ENCODE measurements at places on chromosomes 4 and X.

DNA sequence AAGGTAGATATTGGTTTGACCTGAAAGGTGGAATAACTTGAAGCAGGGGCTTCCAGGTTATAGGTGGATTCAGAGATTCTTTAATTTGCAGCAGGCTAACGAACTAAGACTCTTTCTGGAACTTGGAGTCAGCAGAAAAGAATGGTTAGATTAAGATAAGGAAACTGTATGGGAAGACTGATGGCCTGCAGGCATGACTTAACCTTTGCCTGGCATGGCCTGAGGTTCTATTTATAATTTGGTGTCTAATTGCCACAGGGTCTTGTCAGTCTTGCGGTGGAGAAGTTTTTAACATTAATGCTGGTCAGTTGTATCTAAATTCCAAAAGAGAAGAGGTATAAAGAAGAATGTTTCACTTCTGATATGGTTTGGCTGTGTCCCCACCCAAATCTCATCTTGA is 110.3 kb upstream of the VCX3A start:
- DNase-seq: no peak

- no peak for DNase-seq
Measured at GRCh38 chr4:40199179-40199670, 2.4 kb downstream of the RHOH start.

- no peak for DNase-seq
Measured at GRCh38 chr4:152159773-152160172, 376.1 kb downstream of the FBXW7 start.

- no peak for DNase-seq
Measured at GRCh38 chr4:175540732-175541131, 271.3 kb downstream of the GPM6A start.

GRCh38 chr4:86560447-86560846 is 33.7 kb upstream of the PTPN13 start:
- no peak for DNase-seq

DNA sequence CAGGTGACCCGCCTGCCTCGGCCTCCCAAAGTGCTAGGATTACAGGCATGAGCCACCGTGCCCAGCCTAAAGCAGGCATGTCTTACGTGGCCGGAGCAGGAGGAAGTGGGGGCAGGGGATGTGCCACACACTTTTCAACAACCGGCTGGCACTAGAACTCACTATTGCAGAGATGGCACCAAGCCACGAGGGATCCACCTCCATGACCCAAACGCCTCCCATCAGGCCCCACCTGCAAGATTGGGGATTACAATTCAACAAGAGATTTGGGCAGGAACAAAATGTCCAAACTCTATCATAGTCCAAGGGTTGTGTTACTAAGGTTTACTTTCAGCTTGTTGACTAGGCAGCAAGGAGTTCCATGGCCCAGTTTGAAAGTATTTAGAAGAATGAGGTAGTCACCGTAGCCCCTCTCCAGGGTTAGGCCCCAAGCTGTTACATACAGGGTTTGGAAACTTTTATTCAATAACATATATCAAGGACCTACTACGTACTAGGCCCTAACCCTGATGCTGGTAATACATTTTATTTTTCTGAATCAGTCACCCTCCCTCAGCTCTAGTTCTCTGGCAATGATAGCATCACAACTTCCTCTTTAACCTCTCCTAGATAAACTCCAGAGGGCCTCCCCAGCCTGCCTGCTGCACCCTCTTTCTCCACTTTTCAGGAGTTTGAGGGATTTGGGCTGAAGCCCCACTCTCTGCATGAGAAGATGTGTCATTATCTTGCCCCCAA is 18.0 kb upstream of the TBC1D14 start:
- no peak for DNase-seq

- no peak for DNase-seq
Measured at GRCh38 chrX:123267220-123267619, 83.1 kb downstream of the GRIA3 start.

DNA sequence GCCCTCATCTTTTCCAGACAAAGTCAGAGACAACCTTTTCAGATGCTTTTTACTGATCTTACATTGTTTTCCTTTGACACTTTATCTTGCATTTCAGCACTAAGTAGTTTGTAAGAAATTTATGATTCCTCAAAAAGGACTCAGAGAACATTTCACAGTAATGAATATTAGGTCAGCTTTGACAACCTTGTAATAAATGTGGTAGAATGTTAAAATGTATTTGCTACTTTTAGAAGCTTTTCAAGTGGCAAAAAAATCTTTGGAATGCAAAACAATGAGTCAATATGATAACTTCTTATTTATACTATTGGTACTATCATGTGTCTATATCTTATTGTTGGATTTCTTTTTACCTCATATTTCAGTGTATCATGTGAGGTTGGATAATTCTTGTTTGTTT is 146.2 kb upstream of the FAT4 start:
- no peak for DNase-seq

DNA sequence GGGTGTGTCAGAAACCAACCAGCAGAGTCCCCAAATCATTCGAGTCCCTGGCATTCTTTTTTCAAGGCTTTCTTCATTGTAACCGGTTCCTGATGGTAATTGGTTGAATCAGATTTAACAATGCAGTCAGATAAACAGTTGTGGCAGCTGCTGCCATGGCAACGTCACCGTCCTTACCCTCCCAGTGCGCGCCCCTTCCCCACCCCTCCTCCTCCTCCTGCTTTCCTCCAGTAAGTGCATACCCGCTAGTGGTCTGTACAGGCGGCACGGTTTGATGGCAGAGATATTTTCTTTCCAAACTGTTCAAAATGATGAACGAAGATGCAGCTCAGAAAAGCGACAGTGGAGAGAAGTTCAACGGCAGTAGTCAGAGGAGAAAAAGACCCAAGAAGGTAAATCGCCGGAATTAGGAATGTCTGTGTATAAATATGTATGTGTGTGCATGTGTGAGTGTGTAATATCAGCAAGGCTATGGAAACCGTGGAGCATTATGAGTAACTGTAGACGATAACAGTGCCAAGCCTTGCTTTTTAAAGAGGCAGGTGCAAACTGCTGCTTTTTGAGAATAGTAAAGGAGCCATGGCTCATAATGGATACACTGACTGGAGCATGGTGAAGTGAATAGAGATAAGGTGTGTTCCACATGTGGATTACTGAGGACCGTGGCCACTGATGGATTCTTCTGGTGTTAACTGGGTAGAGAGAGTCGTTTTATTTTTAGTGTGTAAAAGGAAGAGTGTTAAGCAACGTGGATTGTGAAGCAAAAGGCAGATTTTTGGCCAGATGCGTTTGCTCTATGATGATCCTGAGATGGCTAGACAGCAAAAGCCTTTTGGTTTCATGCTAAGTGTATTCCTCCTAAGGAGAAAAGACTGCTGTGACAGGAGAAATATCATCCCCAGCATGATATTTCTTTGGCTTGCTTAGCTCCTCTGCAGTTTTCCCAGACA is at the start of gene ANK2:
Gene ANK2 (plus strand): TSS at position 233 of the 950 bp plus-strand sequence. CDS start 76 bp downstream, at position 309.
- DNase-seq: no peak

GRCh38 chr4:136526517-136526916 is 1005.8 kb downstream of the PCDH18 start:
- no peak for DNase-seq

- no peak for DNase-seq
Measured at GRCh38 chrX:131262738-131263679, 26.1 kb downstream of the IGSF1 start.

DNA sequence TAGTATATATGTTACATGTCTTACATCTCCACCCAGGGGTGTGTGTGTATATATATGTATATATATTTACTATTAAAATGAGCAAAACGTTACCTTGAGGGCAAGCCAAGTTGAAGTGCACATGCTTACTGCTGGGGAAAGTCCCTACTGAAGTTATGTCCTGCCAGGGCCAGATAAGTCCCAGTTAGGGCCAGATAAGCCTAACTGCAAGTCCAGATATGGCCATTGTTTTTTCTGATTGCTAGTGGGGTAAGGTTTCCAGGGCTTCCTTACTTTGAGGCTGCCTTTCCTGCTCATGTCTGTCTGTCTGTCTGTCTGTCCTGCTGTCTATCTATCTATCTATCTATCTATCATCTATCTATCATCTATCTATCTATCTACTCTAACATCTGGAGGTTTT is 19.3 kb upstream of the ZNF81 start:
- DNase-seq: no peak

- no peak for DNase-seq
Measured at GRCh38 chrX:102765809-102766208, 45.3 kb downstream of the GPRASP3 start.

DNA sequence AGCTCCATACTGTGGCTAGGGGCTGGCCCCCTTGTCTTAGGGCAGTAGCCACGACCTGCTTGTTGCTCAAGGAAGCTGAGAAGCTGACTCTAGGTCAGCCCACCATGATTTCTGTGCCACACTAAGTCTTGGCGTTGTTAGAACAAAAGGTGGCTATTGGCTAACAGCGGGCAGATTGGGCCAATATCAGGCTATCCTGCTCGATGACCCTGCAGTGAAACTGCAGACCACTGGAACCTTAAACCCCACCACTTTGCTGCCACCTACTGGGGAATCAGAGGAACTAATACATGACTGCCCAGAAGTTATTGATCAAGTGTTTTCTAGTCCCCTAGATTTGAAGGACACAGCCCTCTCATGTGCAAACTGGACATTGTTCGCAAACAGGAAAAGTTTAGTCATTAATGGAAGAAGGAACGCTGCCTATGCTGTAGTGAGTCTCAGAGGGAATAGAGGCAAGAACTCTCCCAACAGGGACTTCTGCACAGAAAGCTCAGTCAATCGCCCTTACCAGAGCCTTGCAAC is 17.0 kb upstream of the PAPSS1 start:
- DNase-seq: peak; percentile 15

- DNase-seq: no peak
Measured at GRCh38 chr4:25847329-25847728, 15.5 kb downstream of the SEL1L3 start.

DNA sequence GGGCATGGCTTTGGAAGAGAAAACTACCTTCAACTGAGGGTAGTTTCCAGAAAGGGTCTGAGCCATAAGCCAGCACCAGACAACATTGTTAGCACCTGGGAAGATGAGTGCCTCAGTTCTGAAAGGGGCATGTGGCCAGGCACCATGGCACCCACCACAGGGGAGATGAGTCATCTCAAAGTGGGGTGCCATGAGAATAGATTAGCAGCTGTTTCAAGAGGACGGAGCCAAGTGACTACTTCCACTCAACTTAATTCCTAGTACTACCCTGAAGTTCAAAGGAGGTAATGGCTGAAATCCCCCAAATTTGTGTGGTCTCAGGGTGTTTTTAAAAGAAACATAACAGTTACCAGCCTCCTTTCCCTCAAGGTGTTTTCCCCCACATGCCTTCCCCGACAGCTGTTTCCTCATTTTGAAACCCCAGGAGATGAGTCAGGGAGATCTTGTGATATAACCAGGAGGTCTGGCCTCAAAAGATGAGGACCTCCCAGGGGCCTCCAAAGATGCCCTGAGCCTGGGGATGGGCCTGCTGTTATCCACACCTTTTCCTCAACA is 27.8 kb upstream of the FTHL17 start:
- DNase-seq: no peak

GRCh38 chrX:43436517-43436916 is 219.6 kb upstream of the MAOA start:
- DNase-seq: no peak

DNA sequence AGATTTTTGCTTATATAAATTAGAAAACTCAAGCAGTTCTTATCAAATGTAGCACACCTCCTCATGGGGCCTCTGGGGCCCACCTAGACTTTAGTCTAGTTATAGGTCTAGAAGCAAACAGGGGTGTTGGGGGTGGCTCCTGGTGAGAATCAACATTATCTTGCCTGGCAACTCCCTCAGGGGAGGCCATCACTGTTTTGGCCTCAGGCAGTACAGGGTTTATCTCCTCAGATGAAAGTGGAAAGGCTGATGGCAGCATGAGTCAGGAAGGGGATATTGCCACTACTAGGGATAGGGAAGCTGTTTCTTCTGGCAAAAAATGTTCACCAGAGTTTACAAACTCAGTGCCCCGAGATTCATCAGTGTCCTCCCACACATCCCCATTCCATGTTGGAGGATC is 232.4 kb upstream of the BMP3 start:
- no peak for DNase-seq

GRCh38 chr4:184807256-184807655 is 18.5 kb downstream of the ACSL1 start:
- no peak for DNase-seq

- no peak for DNase-seq
Measured at GRCh38 chr4:10942156-10942555, 257.6 kb upstream of the CLNK start.

- peak; percentile 6 for DNase-seq
Measured at GRCh38 chrX:103211012-103211715, 3.7 kb upstream of the BEX4 start.

DNA sequence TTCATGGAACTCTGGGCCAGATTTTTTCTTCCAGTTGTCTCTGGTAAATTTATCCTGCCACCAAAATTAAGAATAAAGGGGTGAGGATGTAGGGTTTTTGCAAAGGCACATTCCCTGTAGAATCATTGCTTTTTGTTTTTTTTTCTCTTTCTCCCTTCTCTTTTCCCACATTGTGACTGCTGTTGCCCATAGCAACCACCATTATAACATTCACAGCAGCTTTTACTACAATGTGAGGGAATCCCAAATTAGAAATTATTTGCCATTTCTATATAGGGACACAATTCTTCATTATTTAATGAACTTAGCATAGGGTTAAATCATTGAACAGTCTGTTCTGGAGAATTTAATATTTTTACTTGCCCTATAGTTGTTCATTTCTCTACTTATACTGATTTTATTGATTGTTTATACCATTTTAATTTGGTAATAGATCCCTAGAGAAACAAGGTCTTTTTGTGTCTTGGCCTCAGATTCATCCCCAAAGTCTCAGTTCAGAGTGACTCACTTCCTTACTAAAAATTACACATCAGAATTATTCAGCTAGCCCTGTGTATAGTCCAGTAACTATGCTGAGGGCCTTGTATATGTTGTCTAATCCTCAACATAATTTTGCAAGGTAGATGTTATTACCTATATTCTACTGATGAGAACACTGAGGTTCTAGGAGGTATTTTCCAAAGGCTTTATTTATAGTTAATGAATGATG is 80.8 kb upstream of the ANK2 start:
- no peak for DNase-seq

DNA sequence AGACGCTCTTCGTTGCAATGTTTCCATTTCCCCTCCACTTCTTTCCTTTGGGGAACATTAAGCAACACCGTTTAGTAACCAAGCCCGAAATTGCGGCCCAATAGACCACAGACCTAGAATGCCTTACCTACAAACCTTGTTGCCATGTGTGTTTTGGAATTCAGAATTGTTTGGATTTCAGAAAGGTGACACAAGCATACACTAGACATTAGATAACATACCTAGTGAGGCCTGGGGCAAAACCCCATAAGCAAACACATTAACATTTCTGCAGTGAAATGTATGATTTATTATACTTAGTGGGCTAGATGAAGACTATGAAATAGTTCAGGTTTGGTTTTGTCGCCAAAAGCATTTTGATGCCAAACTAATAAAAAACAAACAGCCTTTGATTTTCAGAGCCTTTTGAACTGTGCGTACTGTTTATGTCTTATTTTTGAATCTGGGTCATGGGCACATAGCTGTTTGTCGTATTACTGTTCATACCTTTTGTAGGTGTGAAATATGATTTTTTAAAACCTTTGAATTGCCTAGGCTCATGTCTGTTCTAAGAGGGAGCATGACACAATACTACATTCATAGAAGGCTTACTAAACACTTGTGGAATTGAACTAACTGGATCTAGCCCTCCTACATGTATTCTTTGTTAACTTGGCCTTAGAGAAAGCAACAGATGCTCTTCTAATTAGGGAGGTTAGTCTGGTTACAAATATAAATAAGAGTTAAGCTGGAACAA is 88.6 kb upstream of the TMEM164 start:
- DNase-seq: no peak
